AG08395 (cell line): ENCODE measurements at places on chromosomes 4 and X.

- no peak for DNase-seq
These were observed 206.6 kb upstream of the HS3ST1 start for GRCh38 chr4:11635342-11635741.

- DNase-seq = no peak
These were observed 159.3 kb downstream of the ATG4A start for GRCh38 chrX:108250654-108251579.

DNA sequence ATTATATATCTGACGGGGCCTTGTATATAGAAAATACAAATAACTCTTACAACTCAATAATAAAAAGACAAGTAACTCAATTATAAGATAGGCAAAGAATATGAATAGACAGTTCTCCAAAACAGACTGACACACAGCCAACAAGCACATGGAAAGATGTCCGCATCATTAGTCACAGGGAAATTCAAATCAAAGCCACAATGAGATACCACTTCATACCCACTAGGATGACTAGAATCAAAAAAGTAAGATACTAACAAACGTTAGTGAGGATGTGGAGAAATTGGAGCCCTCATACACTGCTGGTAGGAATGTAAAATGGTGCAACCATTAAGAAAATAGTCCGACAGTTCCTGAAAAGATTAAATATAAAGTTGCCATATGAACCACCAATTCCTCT, 115.7 kb downstream of the RCHY1 start:
- DNase-seq = no peak

GRCh38 chr4:185950891-185951290, 118.1 kb upstream of the TLR3 start:
- DNase-seq = no peak

DNA sequence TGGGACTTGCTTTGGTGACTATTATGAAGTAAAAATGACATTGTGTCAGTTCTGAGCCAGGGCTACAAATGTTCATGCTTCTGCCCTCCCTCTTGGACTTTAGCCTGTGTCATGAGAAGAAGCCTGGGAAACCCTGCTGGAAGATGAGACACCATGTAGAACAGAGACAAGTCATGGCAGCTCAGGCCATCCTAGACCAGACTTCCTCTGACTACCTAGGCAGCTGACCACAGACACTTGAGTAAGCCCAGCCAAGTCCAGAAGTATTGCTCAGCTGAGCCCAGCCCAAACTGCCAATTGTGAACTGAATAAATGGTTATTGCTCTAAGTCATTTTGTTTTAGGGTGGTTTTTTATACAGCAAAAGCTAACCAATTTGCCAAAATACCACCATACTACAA, 467.6 kb upstream of the CNKSR2 start:
- peak; percentile 37 for DNase-seq

DNA sequence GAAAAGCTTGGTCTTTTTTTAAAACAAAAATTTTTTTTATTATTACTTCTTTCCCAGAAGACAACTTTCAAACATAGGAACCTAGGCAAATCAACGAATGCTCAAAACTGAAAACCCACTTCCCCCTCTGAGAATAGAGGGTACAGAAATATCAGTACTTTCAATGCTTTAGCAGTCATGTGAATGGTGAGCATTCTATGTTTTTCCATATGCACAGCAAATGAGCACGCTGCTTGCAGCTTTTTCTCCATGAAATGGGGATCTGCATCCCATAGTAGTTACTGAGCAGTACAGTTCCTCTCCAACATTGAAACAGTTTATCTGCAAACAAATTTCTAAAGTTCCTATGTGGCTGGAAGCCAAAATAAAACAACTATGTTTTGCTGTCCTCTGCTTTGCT, 108.4 kb upstream of the BMP2K start:
- no peak for DNase-seq

DNA sequence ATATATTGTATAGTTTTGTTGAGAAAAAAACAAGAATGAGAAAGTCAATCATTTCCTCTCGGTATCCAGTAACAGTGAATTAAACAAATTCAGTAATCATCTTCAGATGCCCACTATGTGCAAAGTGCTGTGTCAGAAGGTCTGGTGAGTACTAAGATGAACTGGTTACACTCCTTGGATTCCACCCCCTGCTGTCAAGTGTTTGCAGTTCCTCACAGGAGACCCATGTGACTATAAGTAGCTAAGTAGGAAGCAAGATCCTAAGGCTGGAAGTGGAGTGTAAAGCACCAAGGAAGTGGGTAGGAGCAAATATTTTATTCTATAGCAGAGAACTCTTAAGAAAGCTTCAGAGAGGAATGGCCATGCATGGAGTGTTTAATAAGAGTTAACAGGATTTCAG, 73.6 kb downstream of the SNX25 start:
- DNase-seq = peak; percentile 17
